ENCODE measurements at places on chromosomes 12 and 14.

- peak; percentile 66 for DNase-seq
These were observed 143.7 kb upstream of the DCN start for GRCh38 chr12:91326058-91327027.

- no peak for DNase-seq
These were observed 340.1 kb downstream of the SNAPC1 start for GRCh38 chr14:62102349-62102725.

DNA sequence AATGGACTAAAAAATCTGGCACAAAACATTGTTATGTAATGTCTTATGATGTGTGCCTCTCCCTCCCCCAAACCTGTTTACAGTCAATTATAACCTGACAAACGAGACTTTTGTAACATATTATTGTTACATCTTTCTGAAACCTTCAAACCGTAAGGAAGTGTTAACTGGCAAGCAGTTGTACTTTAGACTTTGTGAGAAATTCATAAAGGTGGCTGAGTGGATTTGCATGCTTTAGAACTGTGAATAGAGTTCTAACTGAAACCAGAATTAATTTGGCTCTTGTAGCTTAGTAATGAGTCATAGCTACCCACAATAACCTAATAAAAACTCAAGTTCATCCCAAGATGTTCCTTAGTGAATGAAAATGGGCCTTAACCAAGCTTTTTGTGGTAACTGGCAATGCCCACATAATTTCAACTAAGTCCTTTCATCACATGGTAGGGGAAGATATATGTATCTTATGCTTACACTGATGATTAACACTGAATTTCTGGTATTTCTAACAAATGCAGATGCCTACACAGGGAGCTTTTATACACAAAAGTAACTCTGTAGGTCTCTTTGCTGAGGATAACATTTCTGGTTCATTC lies 29.7 kb downstream of the RAD9B start:
- peak; percentile 62 for DNase-seq

DNA sequence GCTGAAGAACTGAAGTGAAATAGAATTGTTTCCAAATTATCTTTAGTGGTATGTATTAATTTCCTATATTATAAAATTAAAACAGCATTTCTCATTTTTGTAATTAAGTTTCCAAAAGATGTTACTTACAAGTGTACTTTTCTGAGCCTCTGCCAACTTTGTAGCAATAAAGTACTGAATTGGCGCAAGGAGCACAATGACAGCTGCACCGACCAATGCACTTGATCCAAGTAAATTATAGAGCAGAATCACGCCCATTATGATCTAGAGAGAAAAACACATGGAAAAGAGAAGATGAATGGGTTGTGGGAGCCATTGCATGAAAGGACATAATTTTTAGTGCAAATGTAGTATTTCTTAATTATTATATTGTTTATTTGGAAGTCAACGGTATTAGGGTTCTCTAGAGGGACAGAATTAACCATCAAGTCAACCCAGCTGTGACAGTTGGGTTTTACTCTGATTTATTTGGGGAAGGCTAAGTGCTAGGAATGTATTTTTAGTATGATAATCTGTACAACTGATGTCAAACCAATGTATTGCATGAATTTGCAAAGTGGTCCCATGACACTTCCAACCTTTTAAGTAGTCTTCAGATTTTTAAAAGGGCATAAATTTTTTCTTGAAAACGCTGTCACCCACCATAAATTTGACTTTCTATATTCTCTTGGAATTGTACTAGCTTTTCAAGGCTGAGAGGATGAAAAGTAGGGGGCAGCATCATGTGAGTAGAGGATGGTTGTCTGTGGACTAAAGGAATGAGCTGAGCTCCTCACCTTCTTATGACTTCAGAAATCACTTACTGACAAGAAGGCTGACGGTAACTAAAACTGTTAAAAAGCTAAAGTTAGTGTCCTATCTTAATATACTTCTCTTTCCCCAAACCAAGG lies 33.0 kb downstream of the ABCC9 start:
- no peak for DNase-seq

DNA sequence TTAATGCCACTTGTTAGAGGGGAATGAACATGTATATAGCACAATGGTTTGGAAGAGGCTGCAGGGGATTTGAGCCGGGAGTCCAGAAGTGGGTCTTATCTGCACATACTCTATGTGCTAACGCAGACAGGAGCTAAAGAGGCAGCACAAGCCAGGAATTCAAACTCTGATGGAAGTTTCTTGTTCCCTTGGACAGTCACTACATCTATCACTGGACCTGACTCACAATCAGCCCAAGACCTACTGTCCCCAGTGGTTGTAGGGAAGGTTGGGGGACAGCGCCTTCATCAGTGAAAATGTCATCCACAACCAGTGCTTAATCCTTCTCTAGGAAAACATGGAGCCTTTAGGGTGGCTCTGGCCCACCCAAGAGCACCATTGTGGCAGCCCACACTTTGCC lies 107.8 kb downstream of the GCH1 start:
- no peak for DNase-seq

DNA sequence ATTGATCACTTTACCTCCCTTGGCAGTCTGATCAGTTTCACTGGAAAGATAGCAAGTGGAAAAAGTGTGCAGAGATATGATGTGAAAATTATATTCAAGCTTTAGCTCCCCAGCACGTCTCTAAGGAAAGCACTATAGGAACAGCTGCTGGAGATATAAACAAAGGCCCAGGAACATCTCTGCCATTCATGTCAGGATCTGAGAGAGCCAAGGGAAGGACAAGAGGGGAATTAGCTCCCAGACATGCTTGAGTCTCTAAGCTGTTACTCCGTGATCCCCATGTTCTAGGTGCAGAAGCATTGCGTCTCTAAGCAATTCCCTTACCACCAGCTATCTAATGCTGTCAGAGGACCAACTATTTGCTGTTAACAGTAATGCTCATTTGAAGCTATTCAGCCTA lies 700.2 kb downstream of the DIO2 start:
- no peak for DNase-seq

GRCh38 chr14:72247896-72248465 lies 315.8 kb downstream of the RGS6 start:
- no peak for DNase-seq

DNA sequence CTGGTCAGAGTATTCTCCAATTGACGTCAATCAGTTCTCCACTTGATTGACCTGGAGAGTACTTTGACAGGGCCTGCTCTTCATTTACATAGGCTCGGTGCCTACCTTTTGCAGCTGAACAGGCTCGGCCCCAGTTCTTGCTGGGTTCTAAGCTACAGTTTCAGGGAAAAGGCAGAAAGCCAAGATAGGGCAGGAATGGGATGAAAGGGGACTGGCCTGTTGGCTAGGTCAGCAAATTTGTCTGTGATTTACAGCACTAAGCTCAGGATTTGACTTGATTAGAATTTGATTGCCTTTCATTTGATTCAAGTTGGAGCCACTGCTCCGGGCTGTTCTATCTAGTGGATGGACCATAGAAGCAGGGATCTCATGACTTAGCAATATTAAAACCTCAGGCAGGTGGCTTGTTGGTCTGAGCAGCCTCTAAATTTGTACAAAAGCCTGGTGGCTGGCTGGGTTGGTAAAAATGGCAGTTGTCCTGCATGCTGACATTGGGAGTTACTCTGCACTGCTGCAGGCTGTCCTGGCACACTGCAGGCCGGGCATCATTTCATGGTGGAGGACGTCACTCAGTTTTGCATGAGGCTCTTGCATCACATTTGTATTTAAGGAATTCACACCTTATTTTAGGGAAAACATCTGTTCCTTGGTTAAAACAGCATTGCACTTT lies 71.8 kb downstream of the BICD1 start:
- DNase-seq: no peak

GRCh38 chr12:3130057-3130830 lies 53.1 kb downstream of the TSPAN9 start:
- no peak for DNase-seq

- DNase-seq: no peak
These were observed at the start of gene ADCY4 for GRCh38 chr14:24334431-24335291. Gene ADCY4 (minus strand): TSS chr14:24335071. CDS start chr14:24334652, 419 bp downstream.

DNA sequence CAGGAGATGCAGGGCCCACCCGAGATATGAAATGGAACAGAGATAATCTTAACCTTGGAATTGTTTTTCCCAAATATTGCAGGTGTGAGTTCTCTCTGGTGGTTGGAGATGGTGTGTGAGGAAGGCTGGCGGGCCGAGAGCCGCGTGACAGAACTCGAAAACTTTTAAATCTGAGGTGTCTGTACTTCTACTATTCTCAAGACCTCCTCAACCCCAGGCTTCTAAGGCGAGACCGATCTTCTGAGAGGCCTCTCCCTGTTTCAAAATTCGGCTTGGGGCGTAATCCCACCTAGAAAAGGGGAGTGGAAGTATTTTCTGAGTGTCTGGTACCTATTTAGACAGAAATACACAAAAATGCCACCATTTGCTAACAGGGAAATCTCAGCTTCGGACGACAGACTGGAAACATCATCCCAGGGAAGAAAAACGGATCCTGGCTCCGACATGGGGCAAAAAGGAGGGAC lies 611 bp downstream of the SARNP start:
- DNase-seq: peak; percentile 45

DNA sequence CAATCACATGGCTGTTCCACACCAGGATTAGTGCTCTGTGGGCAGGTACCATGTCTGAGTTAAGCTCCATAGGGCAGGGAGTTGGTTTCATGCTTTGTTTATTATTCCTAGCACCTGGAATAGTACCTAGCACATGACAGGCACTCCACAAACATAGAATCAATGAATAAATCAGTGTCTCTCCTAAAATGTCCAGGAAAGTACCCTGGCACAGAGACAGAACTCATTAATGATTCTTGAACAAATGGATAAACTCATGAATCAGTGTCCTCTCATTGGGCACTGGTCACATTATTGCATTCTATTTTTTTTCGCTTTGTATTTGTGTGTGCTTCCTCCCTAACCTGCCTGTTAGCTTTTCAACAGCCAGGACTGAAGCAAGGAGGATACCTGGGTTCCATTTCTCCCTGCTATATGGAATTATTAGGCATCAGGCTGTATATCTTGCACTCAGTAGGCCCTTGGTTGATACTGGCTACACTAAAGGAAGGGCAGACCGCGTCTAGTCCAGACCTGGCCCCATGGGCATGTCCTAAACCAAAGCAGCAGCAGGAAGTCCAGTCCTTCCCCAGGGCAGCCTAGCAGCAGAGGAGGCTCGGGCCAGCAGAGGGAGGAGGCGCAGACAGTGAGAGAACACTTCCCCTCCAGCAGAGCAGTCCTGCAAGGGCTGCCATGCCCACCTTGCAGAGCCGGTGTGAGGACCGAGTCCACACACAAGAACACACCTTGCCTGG lies 18.4 kb downstream of the HDAC7 start:
- no peak for DNase-seq

- DNase-seq: no peak
These were observed 9.1 kb downstream of the ULK1 start for GRCh38 chr12:131903270-131904255.

DNA sequence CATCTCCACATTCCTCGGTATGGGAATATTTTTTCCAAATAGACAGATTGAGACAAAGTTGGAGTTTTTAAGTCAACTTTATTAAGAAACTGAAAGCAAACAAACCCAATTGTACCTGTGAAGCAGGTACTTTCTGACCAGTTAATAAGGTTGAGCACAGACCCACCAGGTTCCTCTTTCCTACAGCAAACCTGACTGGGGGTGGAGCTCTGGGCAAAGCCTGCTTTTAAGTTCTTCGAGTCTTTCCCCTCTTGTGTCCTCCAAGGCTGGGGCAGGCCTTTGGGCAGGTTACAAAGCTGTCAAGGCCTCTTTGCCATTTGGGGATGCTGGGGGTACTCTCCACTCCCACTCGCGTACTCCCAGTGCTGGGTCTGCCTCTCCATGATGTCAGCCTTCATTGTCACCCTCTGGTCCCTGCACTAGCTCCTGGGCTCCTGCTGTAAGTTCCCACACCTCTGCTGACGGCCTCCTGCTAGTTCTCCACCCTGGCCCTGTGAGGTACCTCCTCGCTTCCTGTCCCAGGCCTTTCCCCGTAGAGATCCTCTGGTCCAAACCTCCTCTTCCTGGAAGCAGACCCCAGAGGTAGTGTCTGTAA lies 3.2 kb downstream of the KCNH3 start:
- no peak for DNase-seq

- DNase-seq: no peak
These were observed 41.7 kb upstream of the FOS start for GRCh38 chr14:75236901-75237419.

GRCh38 chr12:2248901-2249381 lies 196.2 kb downstream of the CACNA1C start:
- peak; percentile 77 for DNase-seq

DNA sequence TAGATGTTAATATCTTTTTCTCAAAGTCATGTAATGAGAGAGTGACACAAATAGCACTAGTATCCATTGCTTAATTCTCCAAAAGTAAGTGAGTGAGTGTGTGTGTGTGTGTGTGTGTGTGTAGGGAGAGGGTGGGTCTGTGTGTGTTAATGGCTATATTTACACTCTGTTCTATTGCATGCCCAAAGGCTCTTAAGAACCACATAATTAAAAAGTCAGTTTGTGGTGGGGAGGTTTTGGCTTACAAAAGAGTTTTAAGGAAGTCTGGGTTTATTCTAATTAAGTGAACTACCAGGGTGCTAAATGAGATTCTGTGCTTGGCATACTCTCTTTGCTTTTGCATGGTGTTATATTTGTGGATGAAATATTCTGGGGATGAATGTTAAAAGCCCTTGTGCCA lies 1897.6 kb upstream of the FLRT2 start:
- no peak for DNase-seq

- no peak for DNase-seq
These were observed 158.0 kb upstream of the ALG10B start for GRCh38 chr12:38158428-38159091.

DNA sequence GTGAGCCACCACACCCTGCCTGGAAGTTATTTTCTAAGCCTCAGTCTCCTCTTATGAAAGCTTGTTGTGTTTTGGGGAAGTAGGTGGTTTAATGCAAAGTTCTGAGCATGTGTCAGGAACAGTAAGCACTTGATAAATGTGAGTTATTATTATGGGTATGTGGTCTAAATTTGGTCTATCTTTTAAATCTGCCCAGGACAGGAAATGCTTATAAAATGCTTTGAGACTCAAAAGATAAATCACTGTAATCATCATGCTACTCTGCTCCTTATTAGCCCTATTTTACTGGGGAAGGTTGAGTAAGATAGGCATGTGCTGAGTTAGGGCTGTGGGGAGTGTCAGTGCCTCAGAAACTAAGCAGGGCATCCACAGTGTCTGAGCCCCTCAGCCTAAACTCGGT lies 13.1 kb upstream of the SRSF5 start:
- no peak for DNase-seq

- DNase-seq: no peak
These were observed 220.5 kb downstream of the FOXN3 start for GRCh38 chr14:89196545-89196944.

All from ELR (cell line).